ENCODE measurements at places on chromosomes 12 and 14.

GRCh38 chr14:34299360-34299759 lies 162.7 kb downstream of the SPTSSA start:
- no peak for DNase-seq

DNA sequence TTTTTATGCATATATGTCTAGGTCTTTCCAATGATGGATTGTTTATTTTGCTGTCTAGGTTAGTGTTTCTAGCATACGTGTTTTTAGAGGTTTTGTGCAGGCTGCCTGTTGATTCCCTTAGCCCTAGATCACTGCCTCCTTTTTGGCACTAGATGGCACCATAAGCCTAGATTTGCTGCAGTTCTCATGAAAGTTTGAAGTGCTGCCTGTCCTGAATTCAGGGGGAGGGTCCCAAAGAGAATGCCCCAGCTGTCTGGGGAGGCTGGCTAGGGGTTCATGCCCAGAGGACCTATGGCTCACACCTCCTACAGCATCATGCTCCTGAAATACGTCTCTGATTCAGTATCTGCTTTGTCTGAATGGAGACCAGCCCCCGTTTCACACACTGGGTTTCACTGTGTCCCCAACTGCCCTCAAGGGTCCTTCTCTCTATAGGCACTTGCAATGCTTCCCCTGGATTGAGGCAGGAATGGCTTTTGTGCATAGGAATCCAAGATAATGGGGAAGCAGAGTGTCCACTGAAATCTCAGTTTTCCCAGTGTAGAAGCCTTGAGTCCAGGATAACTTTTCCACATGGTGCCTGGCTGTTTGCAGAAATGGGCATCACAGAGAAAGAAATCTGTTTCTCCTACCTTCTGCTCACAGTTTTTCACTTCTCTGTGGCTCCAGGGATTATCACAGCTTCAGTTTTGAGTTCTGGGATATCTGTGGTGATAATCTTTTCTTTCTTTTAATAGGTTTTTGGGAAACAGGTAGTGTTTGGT lies 14.2 kb upstream of the TXNRD1 start:
- DNase-seq, result no peak

GRCh38 chr14:55077170-55078151 lies 26.0 kb downstream of the MAPK1IP1L start:
- DNase-seq, result no peak

DNA sequence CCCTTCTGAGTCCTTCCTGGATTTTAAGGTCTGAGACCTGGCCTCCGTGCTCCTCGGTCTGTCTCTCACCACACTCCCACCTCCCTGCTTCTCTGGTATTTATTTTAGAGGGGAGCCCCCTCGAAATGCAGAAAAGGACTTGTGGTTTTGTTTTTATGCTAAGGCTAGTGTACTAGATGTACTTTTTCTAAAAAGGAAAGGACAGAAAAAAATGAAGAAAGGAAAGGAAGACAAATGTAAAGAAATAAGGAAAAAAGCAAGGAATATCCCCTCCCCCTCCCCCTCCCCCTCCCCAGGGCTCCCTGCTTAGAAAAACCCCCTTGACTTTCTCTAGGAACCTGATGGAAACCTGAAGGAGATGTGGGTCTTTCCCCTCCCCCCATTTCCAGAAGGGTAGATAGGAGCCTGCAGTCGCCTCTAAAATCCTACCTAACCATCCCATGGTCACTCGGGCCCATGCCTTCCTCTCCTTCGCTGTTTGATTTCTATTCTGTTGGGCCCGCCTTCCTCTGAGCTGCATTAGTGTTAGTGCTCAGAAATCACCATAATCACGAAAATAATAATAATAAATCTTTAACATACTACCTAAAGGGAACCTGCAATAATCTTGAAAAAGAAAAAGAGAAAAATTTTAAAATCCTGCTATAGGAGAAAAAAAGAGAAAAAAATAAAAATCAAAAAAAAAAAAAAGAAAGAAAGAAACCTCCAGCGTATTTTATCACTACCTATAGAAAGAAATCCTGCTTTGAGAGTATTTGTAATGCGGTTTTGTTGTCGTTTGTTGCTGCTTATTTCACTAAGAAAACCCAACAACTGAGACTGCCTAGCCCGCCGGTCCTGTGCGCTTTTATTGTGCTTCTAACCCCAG lies 3.1 kb downstream of the HOXC8 start:
- no peak for DNase-seq

DNA sequence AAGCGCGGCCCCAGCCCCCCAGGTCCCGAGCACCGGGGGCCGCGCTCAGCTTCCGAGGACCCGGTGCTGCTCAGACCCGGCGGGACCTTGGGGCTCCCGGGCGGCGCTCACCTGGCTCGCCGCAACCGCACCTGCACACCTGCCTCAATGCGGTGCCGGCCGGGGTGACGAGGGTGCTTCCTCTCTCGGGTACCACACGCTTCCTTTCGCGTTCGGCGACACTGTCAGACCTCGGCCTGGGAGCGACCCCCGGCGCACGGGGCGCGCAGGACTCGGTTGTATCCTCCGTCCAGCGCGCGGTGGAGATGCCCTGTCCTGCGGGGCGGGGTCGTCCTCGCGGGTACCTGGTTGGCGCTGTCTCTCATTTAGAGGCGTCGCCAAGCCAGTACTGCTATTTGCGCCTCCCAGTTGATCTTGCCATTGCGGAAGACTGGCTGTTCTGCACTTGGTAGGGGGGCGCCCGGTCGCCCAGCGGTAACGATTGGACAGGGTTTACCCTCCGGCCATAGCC lies 718 bp downstream of the PACS2 start:
- no peak for DNase-seq

Data from GM12864 (cell line).